Hematopoietic multipotent progenitor cell (in vitro differentiated cells): ENCODE measurements at places on chromosomes 2 and 18. TPM values are rescaled to one million over a fixed set of nuclear protein-coding genes. Genes with fewer than 3 reads are reported as not detected.

DNA sequence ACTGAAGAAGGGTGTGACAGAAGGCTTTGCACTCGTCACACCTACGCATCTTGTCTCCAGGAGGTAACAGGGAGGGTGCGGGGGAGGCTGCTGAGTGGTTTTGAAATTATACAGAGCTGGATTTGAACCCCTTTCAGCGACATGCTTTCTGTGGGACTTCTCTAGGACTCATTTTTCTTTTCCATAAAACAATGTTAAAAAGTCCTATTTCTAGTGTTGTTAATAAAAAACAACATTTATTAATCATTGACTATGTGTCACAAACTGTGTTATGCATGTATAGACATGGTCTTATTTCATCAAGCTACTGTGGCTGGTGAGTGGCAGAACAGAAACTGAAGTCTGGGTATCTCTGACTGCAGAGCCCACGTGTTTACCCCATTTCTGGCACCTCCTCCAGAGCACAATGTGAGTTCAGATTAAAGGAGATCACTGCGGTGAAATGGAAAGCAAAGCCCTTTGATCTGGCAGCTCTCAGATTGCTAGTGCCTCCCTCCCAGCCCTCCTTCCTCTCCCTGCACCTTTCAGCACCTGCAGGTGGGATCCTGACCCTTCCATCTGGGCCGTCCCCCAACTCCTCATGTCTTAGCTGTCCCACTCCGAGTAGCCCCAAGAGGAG lies 315.5 kb upstream of the MYT1L start:
- no peak for DNase-seq

DNA sequence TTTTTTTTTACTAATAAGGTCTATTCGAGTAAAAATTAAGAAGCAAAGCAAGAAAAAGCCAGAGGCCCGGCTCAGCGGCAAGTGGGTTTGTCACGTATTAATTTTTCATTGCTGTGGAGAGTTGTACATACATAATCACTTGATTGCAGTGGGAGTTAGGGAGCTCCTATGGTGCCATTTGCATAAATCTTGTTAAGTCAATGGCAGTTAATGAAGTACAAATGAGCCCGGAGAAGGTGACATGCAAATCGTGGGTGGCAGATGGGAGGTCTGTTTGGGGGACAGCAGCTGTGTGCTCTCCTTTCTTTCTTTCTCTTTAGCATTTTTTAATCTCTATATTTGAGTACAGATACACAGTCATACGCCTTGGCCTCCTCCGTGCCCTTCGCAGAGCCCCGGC lies 317.0 kb downstream of the AGAP1 start:
- no peak for DNase-seq

DNA sequence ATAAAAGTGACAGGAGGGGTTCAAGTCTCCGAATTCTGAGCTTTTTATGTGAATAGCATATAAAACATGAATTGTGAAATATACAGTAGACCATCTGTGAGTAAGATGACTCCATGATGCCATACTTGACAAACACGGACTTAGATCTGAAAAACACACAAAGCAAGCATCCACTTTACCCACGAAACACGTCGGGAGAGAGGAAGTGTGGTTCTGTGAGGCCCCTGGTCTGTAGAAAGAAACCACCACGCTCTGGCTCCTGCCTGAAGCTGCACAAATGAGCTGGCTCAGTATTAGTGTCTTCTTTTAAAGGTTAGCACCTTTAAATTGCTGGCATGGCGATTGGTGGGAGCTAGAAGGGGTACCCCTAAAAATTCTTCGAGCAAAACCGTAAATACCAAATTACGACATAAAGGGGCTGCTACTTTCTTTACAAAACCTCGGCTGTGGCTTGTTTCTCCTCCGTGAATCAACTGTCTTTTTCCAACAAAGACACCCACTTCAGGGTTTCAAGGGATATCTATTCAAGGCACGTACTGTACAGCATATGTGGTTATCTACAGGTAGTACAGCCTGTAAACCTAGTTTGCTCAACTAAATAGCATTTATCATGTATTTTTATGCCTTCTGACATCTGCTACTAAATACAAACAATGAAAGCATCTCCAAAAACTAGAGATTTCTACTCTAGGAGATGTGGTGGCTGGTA lies 70.9 kb downstream of the AFF3 start:
- DNase-seq: no peak

- DNase-seq: peak; percentile 59
These were observed at the start of gene HAAO for GRCh38 chr2:42792583-42793333. Gene HAAO, minus strand, starts transcription at chr2:42792583. Its CDS starts 47 bp downstream, at chr2:42792536.

Gene STAT4
- total RNA-seq: 5.9 TPM

Gene SANBR
- 4.6 TPM for total RNA-seq
